NCI-H1694 (cell line): ENCODE measurements at places on chromosomes 13 and 19.
A peak's percentile ranks its signal among the peaks of the same experiment; 100 is the strongest.

DNA sequence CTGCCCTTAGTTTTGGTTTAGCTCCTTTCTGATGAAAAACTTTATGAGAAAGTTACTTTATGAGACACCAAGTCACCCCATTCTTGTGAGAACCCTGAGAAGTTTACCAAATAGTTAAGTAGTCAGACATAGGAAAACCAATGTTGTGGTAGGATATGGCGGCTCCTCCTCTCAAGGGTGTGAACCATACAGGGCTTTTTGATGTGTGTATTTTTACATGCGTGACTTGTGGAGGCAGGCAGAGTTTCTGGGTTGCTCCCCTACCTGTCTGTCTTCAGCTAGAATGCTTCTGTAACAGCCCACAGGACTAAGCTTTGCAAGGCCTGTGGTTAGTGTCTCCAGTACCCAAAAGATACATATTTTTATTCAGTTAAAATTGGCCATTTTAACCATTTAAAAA is 18.3 kb downstream of the UBAC2 start:
- DNase-seq, result no peak

DNA sequence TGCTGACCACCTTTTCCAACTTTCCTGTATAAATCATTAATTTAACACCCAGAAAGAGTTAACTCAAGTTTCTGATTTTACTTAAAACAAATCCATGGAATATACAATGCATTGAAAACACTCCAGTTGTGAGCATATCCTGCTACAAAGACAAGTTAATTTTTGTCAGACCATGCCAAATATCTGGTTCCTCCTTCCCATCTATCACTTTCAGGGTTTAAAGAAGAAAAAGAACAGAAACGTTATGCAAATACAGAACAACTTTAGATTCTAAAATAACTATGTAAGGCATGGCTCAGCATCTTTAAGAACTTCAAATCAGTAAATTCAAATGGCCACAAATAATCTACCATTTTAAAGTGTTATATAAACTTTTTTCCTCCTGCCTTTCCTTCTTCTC is 14.9 kb downstream of the MRPS31 start:
- no peak for DNase-seq

DNA sequence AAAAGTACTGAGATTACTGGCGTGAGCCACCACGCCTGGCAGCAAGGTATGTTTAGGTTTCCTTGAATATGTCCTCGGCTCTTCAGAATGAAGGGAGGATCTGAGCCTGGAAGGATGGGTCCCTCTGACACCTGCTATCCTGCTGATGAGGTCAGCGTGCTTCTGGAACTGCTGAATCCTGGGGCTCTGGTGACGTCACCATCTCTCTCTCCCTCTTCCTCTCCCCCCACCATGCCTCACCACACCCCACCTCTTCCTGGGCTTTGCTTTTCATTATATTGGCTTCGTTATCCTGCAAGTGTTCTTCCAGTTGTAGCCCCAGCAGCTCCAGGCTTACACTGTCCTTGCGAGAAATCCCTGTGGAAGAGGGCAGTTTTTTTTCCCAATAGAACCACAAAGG is 49.8 kb downstream of the CCNE1 start:
- DNase-seq, result no peak

GRCh38 chr13:30600496-30600895 is 17.2 kb upstream of the USPL1 start:
- no peak for DNase-seq

GRCh38 chr13:47281991-47282390 is 385.1 kb upstream of the HTR2A start:
- DNase-seq, result no peak

GRCh38 chr19:41801792-41802211 is 5.4 kb downstream of the CEACAM3 start:
- no peak for DNase-seq

- DNase-seq, result no peak
These were observed 344 bp downstream of the NHLRC3 start for GRCh38 chr13:39038569-39039030.

- no peak for DNase-seq
These were observed 7.9 kb upstream of the DPY19L3 start for GRCh38 chr19:32397671-32398101.

DNA sequence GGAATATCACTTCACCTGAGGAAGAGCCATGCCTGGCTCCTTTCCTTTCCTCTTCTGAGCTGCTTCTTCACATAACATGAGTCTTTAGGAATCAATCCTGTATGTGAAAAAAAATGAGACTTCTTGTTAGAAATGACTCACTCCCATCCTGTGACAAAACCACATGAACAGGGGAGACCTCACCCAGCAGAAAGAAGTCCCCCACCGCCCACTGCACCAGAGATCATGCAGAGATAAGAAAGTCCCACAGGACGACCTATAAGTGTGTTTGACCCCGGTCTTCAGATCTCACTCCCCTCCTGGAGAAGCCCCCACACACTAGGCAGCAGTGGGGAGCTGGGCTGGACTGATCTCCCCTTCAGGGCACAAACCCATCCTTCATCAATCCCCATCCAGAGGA is 7.8 kb downstream of the ZNF600 start:
- no peak for DNase-seq

- DNase-seq, result peak; percentile 39
These were observed 333.4 kb downstream of the ITGBL1 start for GRCh38 chr13:101785858-101786257.

- no peak for DNase-seq
These were observed 6.1 kb downstream of the FLT3 start for GRCh38 chr13:28094306-28094705.

DNA sequence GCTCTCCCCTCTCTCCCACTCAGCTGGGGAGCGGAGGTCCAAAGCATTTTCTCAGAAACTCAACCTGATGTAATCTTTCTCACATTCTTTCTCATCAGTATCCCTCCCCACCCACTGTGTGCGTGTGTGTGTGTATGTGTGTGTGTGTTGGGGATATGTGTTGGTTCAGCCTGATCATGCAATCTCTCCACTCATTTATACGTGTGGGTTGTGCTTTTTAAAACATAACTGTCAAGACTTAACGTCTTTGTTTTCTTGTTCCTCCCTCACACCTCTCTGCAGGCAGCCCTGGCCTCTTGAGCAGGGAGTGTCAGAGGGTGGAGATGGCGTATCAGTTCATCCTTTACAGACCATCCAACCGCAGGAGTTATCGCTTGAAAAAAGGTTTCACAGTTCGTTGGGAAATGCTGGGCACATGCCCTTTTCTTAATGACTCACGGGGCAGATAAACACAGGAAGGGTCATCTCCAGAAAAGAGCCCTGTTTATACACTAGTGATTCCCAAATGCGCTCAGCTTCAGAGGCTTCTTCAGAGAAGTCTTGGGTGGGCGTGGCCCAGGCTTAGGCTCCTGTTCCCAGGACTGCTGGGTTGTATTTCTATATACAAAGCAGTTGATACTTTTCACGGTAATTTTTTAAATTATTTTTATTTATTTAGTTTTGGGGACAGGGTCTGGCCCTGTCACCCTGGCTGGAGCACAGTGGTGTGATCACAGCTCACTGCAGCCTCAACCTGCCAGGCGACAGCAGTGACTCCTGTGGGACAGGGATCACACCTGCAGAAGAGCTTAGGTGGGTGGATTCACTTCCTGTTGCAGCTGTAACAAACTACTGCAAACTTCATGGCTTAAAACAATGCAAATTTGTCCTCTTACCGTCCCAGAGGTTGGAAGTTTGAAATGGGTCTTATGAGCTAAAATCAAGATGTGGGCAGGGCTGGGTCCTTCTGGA is 60.3 kb downstream of the CCDC70 start:
- no peak for DNase-seq

- DNase-seq, result no peak
These were observed 62.2 kb upstream of the ARGLU1 start for GRCh38 chr13:106630162-106630561.

DNA sequence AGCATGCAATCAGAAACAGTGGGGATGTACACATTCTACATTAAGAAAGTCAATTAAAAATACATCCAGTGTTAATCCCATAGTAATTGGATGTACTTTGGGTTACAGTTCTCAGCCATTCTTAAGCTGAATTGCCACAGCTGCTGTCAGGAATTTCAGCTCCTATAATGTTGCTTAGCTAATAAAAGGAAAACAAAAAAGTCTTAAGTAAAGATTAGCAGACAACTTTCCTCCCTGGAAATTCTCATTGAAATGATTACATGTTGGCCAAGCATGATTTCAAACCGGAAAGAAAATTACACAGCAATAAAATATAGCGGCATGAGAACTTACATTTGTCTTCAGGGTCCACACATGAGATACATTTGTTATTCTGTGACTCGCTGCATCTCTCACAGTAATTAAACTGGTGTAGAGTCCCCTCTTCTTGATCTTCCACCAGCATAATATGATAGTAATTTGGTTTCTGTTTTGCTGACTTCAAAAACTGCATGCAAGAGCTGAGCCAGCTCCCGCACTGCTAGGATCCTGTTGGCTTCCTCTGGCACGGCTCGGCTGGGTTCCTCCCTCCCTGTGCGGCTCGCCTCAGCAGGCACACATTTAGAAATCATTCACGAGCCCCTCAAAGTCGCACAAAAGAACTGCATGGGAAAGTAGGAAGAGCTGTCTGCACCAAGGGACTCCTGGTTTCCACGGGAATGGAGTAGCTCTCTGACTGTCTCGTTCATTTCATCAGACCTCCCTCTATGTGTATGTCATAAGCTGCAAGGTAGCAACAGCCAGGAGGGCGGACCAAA is at the start of gene HTR2A:
HTR2A (minus strand) TSS at position 713 of the 797 bp plus-strand sequence. CDS start 1,147 bp downstream, outside the sequence.
- DNase-seq, result no peak

DNA sequence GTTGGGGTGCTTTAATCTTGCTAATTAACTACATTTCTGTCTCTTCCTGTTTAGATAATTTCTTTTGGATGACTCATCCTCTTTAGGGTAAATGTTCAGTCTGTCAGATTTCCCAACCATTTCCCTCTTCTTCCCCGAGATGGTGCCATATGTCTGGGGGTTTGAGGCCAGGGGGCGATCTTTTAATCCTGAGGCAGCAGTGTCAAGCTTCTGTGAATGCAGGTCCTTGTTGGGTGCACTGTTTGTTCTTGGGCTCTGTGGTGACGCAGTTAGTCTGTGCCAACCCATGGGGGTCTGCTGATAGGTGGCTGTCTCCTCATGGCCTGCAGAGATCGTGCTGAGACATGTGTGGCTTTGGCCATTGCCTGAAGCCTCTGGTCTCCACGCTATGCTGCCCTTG is 420.4 kb downstream of the NDFIP2 start:
- no peak for DNase-seq

- DNase-seq, result no peak
These were observed 142.9 kb upstream of the SERP2 start for GRCh38 chr13:44230736-44231135.

- DNase-seq, result no peak
These were observed 1.8 kb downstream of the AXL start for GRCh38 chr19:41220811-41221210.

DNA sequence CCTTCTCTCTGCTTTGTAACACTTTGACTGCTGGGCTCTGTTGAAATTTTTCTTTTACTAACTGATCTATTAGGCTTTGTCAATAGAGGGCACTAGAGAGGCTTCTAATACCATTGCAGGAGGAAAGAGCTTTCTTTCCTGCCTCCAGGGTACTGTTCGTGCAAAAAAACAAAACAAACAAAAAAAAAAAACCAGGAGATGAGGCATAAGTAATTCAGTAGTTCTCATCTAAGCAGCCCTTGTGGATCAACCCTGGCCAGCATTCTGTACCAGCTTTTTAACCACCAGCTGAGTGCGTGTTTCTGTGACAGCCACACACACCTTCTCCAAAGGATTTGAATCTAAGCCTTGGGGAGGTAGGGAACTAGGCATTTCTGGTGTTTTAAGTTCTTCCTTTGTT is 1707.6 kb upstream of the SLC10A2 start:
- DNase-seq, result peak; percentile 69

GRCh38 chr13:98775844-98776598 is 23.5 kb upstream of the SLC15A1 start:
- no peak for DNase-seq

DNA sequence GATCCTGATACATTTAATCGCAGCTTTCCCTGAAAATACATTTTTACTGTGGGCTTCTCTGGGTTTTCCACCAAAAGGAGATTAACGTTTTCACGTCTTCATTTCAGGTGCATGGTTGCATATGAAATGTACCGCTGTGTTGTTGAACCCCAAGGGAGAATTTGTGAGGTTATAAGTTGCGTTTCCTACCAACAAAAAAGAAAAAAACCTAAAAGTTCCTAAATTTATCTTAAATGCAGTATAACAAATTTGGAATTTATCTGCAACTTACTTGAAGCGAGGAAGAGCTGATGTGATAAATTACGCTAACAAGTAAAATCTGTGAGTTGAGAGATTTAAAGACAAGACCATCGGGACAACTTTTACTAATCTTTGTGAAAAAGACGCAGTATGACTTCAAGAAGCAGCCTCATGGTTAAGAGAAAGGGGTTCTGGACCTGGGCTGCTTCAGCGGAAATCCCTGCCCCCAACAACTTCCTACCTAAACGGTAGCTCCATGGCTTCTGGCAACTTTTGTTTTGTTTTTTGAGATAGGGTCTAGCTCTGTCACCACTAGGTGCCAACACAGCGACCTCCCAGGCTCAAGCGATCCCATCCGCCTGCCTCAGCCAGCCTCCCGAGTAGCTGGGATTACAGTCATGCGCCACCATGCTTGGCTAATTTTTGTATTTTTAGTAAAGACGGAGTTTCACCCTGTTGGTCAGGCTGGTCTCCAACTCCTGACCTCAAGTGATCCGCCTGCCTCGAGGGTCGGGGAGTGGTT is 958 bp upstream of the OBI1 start:
- DNase-seq, result no peak

GRCh38 chr13:25032160-25032559 is 63.8 kb upstream of the PABPC3 start:
- DNase-seq, result no peak

- no peak for DNase-seq
These were observed 9.8 kb upstream of the SIAH3 start for GRCh38 chr13:45861322-45861721.

DNA sequence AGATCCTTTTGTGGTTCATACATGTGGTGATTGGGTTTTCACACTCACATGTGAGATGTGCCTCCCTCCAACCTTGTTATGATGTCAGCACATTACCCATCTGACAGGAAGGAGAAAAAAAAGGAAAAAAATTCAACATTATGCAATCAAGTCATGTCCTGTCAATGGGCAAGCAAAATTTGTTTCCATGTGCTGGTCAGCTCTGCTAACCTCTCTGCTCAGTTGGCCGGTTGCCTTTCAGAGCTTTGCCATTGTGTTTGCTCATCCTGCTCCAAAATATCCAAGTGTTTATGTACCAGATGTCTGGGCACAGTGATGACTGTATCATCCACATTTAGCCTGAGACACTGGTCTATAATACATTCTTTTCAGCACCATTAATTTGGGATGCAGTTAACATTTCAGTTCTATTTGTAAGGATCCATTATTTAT is 27.0 kb upstream of the METTL21C start:
- no peak for DNase-seq

- DNase-seq, result no peak
These were observed 35.2 kb upstream of the TUBGCP3 start for GRCh38 chr13:112623051-112623711.

DNA sequence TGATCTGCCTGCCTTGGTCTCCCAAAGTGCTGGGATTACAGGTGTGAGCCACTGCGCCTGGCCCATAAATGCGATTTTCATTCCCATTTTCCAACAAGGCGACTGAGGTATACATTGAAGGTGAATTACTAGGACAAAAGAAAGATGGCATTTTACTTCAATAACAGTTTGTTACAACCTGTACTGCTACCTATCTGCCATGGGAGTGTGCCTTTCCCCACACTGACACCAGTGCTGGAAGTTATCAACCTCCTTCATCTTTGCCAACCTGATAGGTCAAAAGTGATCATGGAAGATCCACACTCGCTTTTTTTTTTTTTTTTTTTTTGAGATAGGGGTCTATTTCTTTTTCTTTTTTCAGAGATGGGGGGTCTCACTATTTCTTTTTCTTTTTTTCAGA is 11.0 kb downstream of the CRX start:
- no peak for DNase-seq
